Heart right ventricle (tissue), 16 donors: ENCODE measurements at places on chromosomes 5 and 9. TPM values are rescaled to one million over a fixed set of nuclear protein-coding genes. Genes with fewer than 3 reads are reported as not detected.

Gene SLCO6A1
- total RNA-seq, result not detected

Gene LTC4S
- 7.7 TPM for total RNA-seq

Gene STPG3
- total RNA-seq, result 0.32 TPM

Gene HAND1
- 25.0 TPM for total RNA-seq

Gene IL9
- not detected for total RNA-seq

Gene C9orf72
- 20.5 TPM for total RNA-seq

Gene TMEM174
- not detected for total RNA-seq

Gene PCDHB11
- total RNA-seq, result 2.8 TPM

Gene TIGD6
- 2.8 TPM for total RNA-seq

Gene ZNF462
- 24.4 TPM for total RNA-seq

Gene POLR3G
- 0.57 TPM for total RNA-seq

Gene TLX3
- not detected for total RNA-seq

Gene PCDHB5
- total RNA-seq, result 2.7 TPM

Gene SHC3
- total RNA-seq, result 0.16 TPM
